ENCODE measurements at places on chromosomes 3 and 15.
A peak's percentile ranks its signal among the peaks of the same experiment; 100 is the strongest.

DNA sequence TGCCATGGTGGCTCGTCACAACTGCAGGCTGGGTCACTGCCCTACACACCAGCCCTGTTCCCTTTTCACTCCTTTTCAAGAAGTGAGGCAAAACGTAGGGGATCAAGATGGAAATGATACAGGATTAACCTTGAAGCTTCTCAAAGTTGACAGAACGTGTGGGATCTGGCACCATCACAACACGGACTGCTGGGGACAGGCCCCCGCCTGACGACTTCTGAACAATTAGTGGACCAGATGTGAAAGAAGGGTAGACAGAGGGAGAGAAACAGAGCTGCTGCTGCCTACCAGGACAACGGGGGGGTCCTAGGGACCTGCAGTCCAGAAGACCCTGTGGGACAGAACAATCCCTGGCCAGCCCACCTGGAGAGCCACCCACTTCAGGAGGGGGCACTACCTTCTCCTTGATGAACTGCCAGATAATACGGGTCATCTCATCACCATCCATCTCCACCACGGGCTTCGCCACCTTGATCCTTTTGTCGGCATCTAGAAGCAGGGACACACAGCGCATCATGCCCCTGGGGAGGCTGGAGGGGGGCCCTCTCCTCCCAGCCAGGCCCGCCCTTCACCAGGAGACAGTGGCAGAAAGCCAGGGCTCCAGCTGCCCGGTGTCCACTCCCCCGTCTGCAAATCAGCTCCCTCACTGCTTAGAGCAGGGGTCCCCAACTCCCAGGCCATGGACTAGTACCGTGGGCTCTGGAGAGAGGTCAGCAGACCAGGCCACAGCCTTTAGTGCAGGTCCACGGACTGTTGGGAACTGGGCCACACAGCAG is 10.9 kb downstream of the IDH2 start:
- DNase-seq: no peak

DNA sequence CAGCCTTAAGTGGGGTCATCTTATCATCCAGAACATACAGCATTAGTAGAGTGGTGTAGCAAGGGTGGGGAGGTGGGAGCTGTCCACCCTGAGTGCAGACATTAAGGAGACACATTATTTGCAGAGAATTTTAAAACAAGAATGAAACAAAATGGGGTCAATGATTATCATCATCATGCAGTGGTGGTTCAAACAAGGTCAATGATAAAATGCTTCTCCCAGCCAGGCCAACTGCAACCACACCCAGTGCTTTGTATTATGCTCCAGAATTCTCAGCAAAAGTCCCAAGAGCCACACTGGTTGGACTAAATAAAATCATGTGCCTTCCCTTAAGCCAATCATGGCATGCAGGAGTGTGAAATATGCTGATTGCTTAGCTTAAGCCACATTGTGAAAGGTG is 96.7 kb upstream of the FHIT start:
- DNase-seq: no peak

- DNase-seq: no peak
Measured at GRCh38 chr3:72746430-72747411, 101.5 kb downstream of the SHQ1 start.

GRCh38 chr3:130733236-130733875 is 13.3 kb downstream of the PIK3R4 start:
- no peak for DNase-seq

DNA sequence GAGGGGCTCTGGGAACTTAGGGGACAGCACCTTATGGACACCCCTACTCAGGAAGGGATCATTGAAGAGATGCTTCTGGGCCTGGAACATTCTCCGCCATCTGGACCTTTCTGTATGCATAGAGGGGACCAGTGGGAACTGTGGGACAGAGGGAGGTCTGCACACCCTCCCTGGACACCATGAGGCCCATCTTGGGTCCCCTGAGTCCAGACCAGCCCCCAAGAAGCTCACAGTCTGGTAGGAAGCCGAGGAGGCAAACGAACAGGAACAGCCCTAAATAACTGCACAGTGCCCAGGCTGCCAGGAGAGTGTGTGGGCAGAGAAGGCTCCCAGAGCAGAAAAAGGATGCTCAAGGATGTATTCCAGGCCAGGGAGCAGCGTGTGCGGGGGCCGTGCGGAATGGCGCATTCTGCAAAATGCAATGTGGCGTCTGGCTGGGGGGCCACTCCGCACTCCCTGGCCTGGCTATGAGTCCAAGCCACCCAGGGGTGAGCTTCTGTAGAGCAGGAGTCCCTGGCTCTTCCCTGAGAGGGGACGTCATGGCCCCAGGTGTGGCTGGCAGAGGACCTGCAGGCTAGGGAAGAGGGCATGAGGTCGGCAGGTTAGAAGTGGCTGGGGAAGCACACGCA is 24.5 kb upstream of the KLF13 start:
- DNase-seq: no peak

- DNase-seq: no peak
Measured at GRCh38 chr15:34206011-34206410, 3.9 kb downstream of the KATNBL1 start.

GRCh38 chr15:40793216-40793989 is 13.5 kb upstream of the ZFYVE19 start:
- DNase-seq: peak; percentile 45

GRCh38 chr3:194449913-194450312 is 36.9 kb downstream of the ATP13A3 start:
- no peak for DNase-seq

DNA sequence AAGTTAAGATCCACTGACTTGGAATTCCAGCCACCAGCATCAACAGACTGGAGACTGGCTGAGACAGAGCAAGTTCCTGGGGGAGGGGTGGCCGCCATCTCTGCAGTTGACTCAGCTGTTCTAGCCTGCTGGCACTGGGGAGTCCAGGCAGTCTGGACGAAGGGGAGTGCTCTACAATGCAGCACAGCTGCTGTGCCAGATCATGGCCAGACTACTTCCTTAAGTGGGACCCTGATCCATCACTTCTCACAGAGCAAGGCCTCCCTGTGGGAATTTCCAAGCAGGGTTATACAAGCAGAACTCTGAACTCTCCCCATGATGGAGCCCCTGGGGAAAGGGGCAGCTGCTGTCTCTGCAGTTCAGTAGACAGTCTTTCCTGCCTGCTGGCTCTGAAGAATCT is 35.2 kb downstream of the PYGO1 start:
- peak; percentile 20 for DNase-seq

- no peak for DNase-seq
Measured at GRCh38 chr15:78605201-78605600, 15.6 kb downstream of the CHRNA3 start.

DNA sequence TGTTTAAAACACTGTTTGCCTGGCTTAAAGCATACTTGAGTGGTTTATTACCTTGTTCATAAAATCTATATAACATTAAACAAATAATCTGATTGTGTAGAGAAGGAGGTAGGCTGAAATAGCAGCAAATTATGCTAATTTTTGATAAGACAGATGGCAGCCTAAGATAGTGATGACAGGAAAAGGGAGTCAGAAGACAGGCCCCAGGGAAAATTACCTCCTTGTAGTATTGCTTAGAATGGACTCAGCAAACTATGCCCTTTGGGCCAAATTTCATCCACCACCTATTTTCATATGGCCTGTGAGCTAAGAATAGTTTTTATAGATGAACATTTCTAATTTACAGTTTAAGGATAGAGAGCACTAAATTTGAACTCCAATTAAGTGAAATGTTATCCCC is 37.8 kb downstream of the CHD2 start:
- no peak for DNase-seq

GRCh38 chr15:42733027-42733426 is 3.9 kb downstream of the CDAN1 start:
- no peak for DNase-seq

GRCh38 chr15:29860872-29861271 is 38.6 kb upstream of the TJP1 start:
- DNase-seq: no peak

GRCh38 chr3:112327371-112327951 is 5.5 kb upstream of the CD200 start:
- peak; percentile 78 for DNase-seq

GRCh38 chr15:89089316-89090230 is 1.3 kb downstream of the ABHD2 start:
- DNase-seq: no peak

DNA sequence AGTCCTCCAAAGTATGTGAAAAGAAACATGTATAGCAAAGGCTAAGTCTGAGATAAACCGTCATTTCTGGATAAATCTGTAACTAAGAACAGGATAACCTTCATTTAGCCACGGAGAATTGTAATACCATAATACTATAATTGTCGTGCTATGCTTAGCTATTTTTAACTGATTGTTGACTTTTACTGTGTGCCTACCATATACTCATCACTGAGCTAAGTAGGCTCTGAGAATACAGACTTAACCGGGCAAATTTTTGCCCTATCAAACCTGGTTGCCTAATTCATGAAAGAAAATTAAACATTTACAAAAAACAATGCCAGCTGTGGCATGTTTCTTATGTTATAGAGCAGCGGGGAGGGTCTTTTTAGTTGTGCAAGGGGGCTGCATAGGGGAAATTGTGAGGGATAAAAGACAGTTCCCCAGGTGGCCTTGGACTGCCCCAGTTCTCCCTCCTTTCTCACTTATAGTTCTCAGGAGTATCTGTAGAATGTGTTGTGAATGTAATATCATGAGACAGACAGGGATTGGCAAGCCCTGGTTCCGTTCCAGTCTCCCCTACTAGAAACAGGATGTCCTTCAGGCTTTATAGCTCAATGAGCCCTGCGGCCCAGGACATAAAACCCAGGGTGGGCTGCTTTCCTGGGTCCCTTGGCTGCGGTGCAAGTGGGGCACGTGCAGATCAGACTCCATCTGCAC is 318.5 kb downstream of the GBE1 start:
- no peak for DNase-seq

DNA sequence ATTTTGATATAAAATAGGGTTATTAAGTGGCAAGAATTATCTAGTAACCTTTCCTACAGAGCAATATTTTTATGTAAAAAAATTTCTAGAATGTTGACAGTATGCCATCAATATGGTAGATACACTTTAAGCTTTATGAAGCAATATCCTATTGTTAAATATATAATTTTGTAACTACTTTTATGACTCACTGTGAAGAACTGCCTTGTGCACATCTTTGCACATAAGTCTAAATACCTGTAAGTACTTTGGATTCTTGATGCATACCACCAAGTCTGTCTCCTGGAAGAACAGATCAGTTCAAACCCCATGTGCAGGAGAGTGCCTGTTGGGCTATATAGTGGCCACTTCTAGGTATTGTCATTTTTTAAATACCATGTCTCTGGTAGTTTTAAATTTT is 205.7 kb upstream of the EIF1B start:
- no peak for DNase-seq

DNA sequence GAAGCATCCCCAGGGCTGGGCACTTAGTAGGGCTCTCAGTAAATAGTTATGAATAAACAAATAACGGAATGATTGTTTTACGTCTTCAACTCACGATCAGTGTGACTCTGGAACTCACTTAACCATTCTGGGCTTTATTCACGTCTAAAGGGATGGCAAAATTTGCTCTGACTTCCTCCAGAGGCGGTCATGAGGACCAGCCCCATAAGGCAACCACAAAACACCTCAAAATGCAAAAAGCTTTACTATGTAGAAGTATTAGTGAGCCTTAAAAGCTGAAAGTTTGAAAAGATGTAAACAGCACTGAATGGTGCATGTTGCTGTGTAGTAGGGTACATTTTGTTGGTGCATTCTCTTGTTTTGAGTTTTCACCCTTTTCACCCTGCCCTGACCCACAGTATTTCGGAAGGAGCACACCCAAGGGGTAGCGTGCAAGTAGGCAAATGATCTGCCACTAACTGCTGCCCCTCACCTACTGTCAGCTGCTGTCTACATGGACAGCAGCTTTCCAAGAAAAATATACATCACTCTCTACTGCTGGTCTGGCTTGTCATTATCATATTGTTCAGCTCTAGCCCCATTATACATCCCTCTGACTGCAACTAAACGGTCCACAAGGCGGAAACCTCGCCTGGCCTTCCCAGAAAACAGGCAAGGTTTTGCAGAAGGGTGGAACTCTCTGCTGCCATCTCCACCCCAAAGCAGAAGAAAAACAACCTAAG is 308.5 kb upstream of the PROK2 start:
- no peak for DNase-seq

DNA sequence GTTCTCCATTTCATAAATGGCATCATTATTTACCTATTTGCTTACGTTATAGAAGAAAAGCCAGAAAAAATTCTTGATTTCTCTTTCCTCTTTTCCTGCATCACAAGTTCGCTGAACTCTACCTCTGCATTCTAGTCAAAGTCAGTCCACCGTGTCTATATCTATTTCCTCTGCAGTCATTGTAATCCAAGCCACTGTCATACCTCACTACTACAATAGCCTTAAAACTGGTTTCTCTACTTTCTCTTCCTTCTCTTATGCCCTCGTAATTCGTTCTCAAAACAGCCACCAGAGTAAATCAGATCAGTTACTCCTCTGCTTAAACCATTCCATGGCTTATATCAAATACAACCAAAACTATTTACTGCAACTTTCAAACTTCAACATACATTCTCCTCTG is 13.4 kb upstream of the FAM81A start:
- DNase-seq: no peak

- no peak for DNase-seq
Measured at GRCh38 chr3:115695090-115695489, 71.8 kb downstream of the GAP43 start.

GRCh38 chr3:151673974-151674373 is 59.8 kb upstream of the AADACL2 start:
- no peak for DNase-seq

DNA sequence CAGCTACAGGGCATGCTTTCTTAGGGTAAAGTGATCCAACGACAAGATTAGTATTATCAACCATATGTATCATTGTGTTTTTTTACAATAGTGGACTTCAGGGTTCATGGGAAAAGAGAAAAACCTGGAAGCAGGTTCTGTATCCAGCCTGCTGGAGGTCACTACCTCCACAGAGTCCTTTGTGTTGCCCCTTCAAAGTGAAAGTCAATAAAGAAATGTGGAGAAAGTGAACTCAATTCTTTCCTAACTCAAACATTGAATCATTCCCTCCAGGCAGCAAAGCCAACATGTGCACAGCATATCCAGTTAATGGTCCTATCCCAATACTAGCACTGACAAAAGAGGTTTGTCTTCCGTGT is 45.4 kb downstream of the FGF7 start:
- no peak for DNase-seq

Data from suppressor macrophage (primary cell).